NCI-H187 treated with DMSO at 0.1 percent for 48 hours (cell line): ENCODE measurements at places on chromosomes 16 and 17.

- DNase-seq, result no peak
These were observed 147.0 kb downstream of the AHSP start for GRCh38 chr16:31674686-31675085.

DNA sequence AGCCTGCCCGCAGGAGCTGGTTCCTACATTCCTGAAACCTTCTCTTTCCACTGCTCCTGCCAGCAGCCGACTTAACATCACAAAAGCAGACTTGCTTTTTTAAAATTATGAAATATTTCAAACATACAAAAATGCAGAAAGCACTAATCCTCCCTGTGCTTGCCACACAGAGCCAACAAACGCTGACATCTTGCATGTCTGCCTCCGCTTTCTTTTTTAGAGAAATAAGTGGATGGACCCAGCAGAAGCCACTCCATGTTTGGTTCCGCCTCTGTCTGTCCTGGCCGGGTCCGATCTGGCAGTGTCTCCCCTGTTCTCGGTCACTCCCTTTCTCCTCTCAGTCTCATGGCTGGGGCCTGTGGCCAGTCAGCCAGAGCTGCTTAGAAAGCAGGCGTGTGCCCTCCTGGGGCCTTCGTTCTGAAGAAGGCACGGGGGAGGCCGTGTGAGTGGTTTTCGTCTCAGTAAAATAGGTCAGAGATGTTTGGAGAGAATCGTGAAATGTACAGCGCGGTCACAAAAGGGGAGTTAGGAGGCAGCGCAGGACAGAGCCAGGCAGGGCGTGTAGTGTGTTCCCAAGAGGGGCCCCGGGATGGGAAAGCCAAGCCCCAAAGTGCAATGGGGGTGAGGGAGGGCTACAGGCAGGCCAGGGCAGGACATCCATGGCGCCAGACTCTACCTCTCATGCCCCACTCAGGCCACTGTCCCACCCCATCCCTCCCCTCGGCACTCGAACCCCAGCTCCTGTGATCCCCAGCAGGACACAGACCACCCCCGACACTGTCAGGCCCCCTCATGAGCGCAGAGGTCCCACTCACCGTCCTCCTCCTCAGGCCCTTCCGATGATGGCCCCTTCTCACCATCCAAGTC, 23.2 kb downstream of the MXRA7 start:
- DNase-seq, result no peak

DNA sequence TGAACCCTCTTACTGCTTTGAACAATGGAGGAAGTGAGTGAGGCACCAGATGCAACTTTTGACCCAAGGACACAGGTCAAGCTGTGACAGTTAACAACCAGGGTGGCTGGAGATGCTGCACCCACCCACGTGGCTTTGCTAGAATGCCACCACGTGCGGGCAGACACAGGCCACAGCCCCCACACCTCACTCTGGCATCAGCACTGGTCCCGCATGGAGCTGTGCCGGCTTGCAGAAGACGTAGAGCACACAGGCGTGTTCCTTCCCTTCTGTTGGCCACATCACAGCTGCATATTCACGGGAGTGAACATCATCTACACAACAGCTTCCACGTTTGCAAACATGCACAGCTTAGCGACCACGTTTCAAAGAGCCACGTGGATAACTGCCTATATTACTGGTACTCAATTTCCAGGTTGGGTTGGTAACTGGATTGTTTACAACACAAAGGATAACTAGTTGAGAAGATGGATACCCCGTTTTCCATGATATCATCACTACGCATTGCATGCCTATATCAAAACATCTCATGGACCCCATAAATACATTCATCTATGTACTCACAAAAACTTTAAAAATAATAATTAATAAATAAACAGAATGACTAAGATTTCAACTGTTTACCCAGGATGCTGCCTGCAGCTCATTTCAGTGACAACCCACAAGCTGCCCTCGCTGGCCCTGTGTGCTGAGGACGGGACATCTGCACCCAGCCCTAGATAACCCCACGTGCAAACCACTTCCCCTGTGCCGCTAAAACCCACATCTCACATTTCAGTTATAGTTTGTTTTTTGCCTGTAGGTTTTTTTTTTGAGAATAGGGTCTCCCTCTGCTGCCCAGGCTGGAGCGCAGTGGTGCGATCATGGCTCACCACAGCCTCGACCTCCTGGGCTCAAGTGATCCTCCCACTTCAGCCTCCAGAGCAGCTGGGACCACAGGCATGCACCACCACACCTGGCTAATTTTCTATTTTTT, 132.0 kb downstream of the ANKRD11 start:
- DNase-seq, result no peak

- no peak for DNase-seq
These were observed 2.5 kb downstream of the RPL13 start for GRCh38 chr16:89562939-89563338.
